Stimulated activated CD4-positive, alpha-beta T cell treated with anti-CD3 and anti-CD28 coated beads, Interleukin-1b, Interleukin-23, amount 100 ng/mL, for 24 hours (primary cell): ENCODE measurements at places on chromosomes 16 and 17.

DNA sequence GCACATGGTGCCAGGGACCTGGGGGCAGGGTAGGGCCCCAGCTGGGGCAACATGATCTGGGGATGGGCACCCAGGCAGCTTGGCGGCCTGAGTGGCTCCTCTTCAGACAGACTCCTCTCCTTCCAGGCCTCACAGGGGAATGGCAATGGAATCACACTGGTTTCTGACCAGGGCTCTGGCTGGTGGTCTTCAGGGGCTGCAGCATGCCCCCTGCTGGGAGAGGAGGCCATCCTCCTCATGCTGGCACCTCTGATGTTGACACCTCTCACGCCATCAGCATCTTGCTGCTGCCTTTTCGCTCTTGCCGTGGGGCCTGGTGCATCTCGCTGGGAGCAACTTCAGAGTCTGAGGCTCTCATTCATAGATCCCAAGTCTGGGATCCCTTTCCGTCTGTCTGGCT, 11.2 kb upstream of the GFOD2 start:
- DNase-seq: no peak

DNA sequence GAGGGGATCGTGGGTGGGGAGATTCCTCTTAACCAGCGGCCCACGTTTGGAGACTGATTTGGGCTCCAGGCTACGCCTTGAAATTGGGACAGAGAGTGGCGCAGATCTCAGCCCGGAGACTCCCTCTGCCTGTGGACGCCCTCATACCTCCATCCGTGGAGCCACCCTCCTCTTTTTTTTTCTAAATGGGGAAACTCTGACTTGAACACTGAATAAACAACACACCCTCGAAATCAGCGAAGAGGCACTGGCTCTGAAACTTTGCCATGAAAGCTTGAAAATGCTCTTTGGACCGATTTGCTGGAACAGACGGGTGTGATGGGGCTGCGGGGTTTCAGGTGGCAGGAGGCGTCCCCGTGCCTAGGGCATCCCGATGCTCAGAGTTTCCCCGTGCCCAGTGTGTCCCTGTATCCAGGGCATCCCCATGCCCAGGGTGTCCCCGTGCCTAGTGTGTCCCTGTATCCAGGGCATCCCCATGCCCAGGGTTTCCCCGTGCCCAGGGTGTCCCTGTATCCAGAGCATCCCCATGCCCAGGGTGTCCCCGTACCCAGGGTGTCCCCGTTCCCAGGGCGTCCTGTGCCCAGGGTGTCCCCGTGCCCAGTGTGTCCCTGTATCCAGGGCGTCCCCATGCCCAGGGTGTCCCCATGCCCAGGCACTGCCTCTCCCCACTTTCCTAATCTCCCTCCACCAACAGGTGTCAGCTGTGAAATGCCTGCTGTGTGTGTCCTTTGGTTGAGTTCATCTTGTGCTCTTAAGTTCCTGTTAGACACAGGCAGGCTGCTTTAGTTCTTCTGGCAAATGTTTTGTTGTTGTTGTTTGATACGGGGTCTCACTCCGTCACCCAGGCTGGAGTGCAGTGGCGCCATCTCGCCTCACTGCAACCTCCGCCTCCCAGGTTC, 187.0 kb downstream of the SEC14L1 start:
- DNase-seq: no peak

GRCh38 chr16:30416624-30417528, 9.5 kb downstream of the ZNF771 start:
- no peak for DNase-seq

GRCh38 chr17:42294469-42295398, 6.4 kb downstream of the STAT5A start:
- DNase-seq: no peak

DNA sequence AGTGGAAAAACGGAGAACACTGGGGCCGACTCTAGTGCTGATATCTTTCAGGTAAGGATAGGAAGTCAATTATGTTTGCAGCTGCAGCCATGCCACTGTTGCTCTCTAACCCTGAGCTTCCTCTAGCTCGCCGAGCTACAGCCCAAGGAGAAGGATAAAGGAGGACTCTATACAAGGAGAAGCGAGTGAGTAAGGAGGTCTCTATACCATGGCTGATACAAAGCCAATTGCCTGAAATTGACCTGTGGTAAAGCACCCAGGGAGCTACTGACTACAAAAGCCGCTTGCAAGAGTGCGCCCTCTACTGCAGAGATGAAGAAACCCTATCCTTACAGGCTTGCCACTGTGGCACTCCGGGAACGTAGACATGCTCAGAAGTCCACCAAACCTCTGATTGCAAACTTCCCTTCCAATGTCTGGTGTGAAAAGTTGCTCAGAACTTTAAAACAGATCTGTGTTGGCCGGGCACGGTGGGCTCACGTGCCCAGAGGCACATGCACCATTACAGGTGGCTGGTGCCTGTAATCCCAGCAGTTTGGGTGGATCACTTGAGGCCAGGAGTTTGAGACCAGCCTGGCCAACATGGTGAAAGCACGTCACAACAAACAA, 10.8 kb upstream of the SLC46A1 start:
- peak; percentile 21 for DNase-seq

GRCh38 chr16:59463776-59464175, 729.7 kb upstream of the GOT2 start:
- no peak for DNase-seq

DNA sequence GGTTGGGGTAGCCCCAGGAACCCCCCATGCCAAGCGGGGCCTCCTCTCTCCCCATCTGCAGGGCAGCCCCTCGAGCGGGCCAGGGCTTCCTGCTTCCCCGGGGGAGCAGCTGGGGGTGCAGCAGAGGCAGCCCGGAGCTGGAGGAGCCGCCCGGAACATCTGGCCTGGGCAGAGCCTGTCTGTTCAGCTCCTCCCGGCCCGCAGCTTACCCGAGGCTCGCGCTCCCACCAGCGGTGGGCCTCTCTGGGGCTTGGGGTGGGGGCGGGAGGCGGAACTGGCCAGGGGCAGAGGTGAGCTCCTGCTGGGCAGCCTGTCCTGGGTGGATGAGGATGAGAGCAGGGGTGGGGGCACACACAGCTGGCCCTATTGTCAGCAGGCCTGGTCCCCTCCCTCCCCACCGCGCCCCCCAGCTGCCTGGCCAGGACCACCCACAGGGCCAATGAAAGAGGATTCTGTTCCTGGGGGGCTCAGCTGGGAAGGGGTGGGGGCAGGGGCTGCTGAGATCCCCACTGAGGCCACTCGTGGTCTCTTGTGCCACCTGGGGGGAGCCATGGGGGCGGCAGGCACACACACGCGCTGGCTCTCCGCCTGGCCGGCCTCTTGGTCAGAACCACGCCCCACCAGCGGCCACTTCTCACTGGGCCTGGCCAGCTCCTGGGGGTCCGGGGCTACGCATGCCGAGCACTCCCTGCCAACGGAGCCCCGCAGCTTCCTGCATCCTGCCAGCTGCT, 34.7 kb downstream of the BAHCC1 start:
- DNase-seq: no peak

DNA sequence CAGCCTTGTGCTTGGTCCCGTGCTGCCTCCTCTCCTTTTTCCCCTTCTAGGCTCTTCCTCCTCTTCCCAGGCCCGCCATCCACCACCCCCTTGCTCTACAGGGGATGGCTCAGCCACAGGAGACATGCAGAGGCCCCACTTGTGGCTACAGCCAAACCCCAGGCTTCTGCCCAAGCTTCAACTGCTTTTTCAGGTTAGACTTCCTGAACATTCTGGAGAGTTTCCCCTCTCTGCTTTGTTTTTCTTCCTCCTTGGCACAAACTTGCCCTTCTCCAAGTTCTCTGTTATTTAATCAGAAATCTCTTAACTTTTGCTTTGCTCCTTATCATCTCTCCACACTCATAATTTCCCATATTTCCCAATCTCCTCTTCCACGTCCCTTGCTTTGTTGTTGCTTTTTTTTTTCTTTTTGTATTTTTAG, 18.3 kb upstream of the HAS3 start:
- DNase-seq: no peak

- DNase-seq: no peak
Observed at GRCh38 chr16:14241631-14242030, 170.5 kb downstream of the MRTFB start.

GRCh38 chr17:6473128-6473767, 29.0 kb downstream of the PIMREG start:
- peak; percentile 39 for DNase-seq

- no peak for DNase-seq
Observed at GRCh38 chr16:1613728-1614455, 1.7 kb downstream of the CRAMP1 start.

DNA sequence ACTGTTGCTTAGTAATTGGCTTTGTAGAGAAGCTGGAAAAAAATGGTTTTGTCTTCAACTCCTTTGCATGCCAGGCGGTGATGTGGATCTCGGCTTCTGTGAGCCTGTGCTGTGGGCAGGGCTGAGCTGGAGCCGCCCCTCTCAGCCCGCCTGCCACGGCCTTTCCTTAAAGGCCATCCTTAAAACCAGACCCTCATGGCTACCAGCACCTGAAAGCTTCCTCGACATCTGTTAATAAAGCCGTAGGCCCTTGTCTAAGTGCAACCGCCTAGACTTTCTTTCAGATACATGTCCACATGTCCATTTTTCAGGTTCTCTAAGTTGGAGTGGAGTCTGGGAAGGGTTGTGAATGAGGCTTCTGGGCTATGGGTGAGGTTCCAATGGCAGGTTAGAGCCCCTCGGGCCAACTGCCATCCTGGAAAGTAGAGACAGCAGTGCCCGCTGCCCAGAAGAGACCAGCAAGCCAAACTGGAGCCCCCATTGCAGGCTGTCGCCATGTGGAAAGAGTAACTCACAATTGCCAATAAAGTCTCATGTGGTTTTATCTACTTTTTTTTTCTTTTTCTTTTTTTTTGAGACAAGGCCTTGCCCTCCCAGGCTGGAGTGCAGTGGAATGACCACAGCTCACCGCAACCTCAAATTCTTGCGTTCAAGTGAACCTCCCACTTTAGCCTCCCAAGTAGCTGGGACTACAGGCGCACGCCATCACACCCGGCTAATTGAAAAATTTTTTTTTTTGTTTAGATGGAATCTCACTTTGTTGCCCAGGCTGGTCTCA, 6.2 kb upstream of the TMEM235 start:
- no peak for DNase-seq

GRCh38 chr17:48671697-48672171, 45.6 kb upstream of the HOXB9 start:
- peak; percentile 49 for DNase-seq

DNA sequence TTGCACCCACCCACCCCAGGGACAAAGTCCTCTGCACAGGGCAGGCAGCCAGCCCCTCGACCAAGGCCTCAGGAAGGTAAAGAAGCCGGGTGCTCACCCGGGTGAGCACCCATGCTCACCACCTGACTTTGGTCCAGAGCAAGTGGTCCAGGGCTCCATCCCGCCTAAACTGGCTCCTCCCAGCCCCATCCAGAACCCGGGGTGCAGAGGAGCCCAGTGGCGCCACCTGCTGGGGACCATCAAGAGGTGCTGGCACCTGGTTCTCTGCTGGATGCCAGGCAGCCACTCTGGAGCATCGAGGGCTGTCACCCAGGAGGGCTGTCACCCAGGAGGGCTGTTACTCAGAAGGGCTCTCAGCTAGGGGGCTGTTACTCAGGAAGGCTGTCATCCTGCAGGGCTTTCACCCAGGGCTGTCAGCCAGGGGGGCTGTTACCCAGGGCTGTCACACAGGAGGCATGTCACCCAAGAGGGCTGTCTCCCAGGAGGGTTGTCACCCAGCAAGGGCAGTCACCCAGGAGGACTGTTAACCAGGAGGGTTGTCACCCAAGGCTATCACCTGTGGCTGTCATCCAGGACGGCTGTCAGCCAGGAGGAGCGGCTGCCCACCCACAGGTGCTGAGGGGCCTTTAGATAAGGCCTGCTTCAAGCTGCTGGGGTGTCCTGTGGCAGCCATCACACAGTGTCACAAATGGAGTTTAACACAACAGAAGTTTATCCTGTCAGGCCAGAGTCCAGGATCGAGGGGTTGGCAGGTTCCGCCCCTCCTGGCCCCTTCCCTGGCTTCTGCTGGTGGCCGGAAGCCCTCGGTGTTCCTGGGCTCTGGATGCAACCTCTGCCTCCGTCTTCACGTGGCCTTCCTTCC, 98.5 kb downstream of the TNFRSF13B start:
- DNase-seq: peak; percentile 28

DNA sequence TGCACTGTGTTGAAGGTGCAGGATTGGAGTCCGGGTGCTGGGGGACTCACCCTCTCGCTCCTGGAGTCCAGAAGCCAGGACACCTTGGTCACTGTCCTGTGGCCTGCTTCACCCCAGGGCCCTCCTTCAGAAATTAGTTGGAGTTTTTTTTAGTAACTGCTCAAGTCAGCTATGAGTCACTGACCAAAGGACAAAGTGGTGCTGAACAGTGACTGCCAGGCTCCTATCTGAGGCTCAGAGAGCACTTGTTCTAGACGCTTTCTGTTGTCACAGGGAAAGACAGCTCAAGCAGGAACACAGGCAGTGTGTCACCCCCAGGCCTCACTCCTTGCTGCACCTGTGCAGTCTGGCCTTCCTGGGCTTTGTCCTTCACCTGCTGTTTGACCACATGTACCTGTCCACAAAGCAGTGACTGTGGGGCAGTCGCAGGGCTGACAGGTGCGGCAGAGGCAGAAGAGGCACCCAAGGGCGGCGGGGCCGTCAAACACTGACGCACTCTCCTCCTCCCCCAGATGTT, 4.1 kb upstream of the FAAP100 start:
- no peak for DNase-seq

DNA sequence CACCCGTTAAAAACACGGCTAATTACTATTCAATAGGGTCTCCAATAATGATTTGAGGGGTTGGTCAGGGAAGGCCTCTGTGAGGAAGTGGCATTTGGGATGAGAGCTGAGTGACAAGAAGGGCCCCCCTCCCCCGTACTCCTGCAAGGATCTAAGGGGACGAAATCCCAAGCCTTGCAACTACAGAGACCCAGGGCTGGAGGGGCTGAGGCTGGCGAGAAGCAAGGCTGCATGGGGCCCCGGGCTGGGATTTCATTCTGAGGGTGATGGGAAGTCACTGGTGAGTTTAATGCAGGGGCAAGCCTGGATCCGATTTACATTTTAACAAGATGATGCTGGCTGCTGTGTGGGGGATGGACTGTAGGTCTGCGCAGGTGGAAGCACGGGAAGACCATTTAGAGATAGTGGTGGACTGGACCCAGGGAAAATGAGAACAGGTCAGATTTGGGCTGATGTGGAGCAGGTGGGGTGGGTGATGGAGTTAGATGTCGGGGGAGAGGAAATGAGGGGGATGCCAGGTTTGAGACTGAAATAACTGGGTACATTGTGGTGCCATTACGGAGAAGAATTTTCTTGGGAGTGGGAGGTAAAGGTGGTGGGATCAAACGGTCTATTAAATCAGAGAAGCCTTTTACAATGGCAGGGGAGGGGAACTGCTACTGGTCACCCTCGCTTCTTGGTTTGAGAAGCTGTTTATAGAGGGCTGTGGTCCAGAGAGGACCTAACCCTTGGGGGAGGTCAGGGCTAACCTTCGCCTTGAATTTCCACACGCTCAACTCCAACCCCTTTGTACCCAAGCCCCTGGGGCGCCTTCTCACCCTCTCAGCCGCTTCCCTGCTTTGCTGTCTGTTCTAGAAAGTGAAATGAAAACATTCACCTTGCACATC, 932 bp upstream of the MYBBP1A start:
- no peak for DNase-seq

- DNase-seq: no peak
Observed at GRCh38 chr17:74750327-74751069, 2.1 kb downstream of the NHERF1 start.

- DNase-seq: no peak
Observed at GRCh38 chr17:6556121-6557039, at the start of gene PITPNM3. PITPNM3 (minus strand) TSS chr17:6556555; CDS start chr17:6556406, 149 bp downstream.

DNA sequence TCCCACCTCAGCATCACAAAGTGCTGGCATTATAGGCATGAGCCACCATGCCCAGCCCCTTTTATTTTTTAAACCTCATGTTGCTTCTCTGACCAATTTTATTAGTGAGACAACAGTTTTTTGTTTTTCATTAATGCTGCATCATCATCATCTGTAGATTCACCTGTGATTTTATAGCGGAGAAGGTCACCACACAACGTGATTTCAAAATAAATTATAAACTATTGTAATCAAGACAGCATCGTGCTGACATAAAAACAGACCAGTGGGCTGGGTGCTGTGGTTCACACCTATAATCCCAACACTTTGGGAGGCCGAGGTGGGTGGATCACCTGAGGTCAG, 28.7 kb upstream of the METTL9 start:
- DNase-seq: no peak
